ENCODE measurements at places on chromosomes 1 and 21.

GRCh38 chr1:201172326-201172725 lies 18.1 kb upstream of the TMEM9 start:
- peaks cover 13% of the 10 kb centered on the region for H3K4me1 ChIP-seq
- peaks cover 63% of the 10 kb centered on the region for H3K27me3 ChIP-seq
- no peak for DNase-seq
- H3K27ac ChIP-seq: no peak overlapping the region
- H3K36me3 ChIP-seq: no peaks in the 10 kb centered on the region
- no peak overlapping the region for H3K4me3 ChIP-seq

- H3K4me1 ChIP-seq: no peaks in the 10 kb centered on the region
- H3K4me3 ChIP-seq: no peak overlapping the region
- H3K27me3 ChIP-seq: no peaks in the 10 kb centered on the region
- no peak for DNase-seq
- no peaks in the 10 kb centered on the region for H3K36me3 ChIP-seq
Observed at GRCh38 chr1:60679524-60680375, 402.6 kb upstream of the NFIA start.

DNA sequence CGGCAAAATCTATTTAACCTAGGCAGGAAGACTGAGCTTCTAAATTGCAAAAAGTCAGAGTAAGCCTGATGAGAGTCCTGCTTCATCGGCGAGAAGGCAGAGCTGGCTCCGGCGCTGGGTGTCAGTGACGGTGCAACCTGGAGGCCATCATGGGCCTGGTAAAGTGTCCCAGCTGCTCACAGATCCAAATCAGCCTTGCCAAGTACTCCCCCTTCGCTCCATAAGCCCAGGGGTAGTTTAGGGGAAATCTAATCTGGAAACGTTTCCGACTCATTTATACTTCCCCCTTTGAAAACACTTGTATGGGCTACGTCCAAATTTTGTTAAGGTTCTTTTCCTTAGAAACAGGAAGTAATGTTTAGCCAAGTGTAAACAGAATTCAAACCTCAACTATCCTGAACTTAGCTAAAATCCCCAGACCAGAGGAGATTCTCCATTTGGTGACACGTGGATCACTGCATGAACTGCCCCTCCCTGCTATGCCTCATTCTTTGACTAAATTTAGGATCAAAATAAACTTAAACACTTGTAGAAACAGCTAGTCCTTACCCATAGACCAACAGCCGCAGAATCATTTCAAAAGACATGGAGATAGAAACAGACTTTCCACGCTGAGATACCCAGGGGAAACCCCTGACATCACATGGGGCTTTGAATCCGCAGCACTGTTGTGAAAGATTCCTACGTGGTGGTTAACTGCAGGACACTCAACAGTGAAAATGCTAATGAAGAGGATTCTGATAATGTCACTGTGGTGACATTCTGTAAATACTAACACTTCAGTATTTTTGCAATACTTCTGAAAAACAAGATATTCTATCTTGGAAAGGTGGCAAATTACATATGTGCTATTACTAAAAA lies 172.7 kb downstream of the TGFBR3 start:
- H3K27me3 ChIP-seq: no peaks in the 10 kb centered on the region
- DNase-seq: no peak
- H3K4me1 ChIP-seq: peaks cover 24% of the 10 kb centered on the region
- H3K4me3 ChIP-seq: no peak overlapping the region

DNA sequence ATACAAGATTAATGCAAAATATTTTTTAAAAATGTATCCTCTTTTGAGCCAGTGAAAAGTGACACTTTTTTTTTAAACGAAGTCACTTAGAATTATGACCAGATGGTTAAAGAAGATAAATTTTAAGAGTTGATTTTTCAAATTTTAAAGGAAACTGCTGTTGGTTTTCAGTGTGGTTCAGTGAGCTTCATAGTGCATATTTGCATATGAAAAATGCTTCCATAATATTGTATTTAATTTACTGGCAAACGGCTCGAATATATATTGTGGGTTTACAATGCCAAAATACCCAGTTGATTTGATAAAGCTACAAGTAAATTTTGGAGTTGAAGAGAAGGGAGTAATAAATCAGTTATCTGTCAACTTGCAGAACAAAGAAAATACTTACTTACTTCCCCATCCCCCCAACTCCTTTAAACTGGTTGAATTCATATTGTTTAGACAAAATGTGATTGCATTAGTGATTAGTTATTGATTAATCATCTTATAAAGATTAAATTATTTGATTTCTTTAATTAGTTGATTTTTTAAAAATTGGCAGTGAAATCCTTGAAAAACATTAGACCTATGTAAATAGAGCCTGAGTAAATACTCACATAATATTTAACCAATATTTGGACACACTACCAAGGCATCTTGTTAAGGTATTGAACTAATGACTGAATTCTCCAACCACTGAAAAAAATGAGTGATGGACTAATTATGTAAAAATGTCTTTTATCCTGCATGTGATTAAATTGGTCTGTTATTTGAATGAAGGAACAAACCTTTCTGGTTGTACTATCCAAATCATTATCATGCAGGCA lies 122.8 kb upstream of the APP start:
- no peak for DNase-seq
- no peaks in the 10 kb centered on the region for H3K27me3 ChIP-seq
- H3K36me3 ChIP-seq: no peaks in the 10 kb centered on the region
- no peak overlapping the region for H3K27ac ChIP-seq
- H3K4me1 ChIP-seq: no peaks in the 10 kb centered on the region
- no peak overlapping the region for H3K4me3 ChIP-seq

GRCh38 chr1:15687446-15687845 lies 3.3 kb downstream of the PLEKHM2 start:
- no peak overlapping the region for H3K4me3 ChIP-seq
- H3K27ac ChIP-seq: no peak overlapping the region
- peaks cover 29% of the 10 kb centered on the region for H3K4me1 ChIP-seq
- H3K36me3 ChIP-seq: peaks cover 19% of the 10 kb centered on the region
- DNase-seq: no peak
- H3K27me3 ChIP-seq: no peaks in the 10 kb centered on the region

GRCh38 chr1:13675151-13675651 lies 24.8 kb upstream of the PRDM2 start:
- DNase-seq: no peak
- H3K27me3 ChIP-seq: peaks cover 24% of the 10 kb centered on the region
- H3K4me3 ChIP-seq: no peak overlapping the region
- no peaks in the 10 kb centered on the region for H3K4me1 ChIP-seq
- no peak overlapping the region for H3K27ac ChIP-seq

DNA sequence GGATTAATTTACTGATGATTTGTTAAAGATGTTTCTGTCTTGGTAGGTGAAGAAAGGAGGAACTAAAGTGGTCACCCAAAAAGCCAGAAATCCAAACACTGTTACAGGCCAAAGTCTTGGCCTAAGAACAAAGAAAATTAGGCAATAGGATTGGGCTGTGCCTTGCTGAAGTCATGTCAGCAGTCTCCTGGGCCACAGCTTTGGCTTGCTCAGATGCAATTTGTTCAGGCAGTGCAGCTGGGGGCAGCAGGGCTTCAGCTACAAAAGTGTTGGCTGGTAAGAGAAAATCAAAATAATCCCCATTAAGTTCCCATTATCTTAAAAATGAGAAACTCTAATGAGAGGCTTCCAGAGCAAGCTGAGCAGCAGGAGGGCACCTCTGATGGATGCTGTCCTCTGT lies 14.0 kb upstream of the RAP1A start:
- peaks cover 60% of the 10 kb centered on the region for H3K4me1 ChIP-seq
- H3K36me3 ChIP-seq: peaks cover 8% of the 10 kb centered on the region
- H3K27me3 ChIP-seq: no peaks in the 10 kb centered on the region
- H3K4me3 ChIP-seq: no peak overlapping the region
- H3K27ac ChIP-seq: peak overlapping the region; percentile 91
- DNase-seq: no peak

GRCh38 chr1:22880174-22880601 lies 92.5 kb downstream of the LACTBL1 start:
- no peak overlapping the region for H3K4me3 ChIP-seq
- H3K36me3 ChIP-seq: no peaks in the 10 kb centered on the region
- peaks cover 7% of the 10 kb centered on the region for H3K4me1 ChIP-seq
- H3K27ac ChIP-seq: no peak overlapping the region
- peaks cover 14% of the 10 kb centered on the region for H3K27me3 ChIP-seq

GRCh38 chr1:22749503-22749902 lies 38.9 kb downstream of the EPHB2 start:
- H3K36me3 ChIP-seq: no peaks in the 10 kb centered on the region
- no peak for DNase-seq
- H3K27me3 ChIP-seq: peaks cover 23% of the 10 kb centered on the region
- H3K4me1 ChIP-seq: no peaks in the 10 kb centered on the region
- H3K4me3 ChIP-seq: no peak overlapping the region
- H3K27ac ChIP-seq: no peak overlapping the region

DNA sequence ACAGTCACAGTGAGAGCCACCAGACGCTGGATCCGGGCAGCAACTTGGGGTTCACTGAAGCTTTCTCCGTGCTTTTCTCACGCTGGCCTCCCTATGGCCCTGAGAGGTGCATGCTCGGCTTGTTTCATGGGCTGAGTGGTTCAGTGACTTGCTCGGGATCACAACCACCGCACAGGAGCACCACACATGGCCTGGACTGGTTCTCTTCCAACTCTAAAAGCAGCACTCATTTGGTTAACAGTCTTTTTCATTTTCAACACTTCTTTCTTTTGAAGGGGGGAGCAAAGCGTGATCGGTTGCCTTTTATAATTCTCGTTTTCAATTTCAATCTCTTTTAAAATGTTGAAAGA lies 26.2 kb downstream of the UBIAD1 start:
- no peak overlapping the region for H3K4me3 ChIP-seq
- H3K27me3 ChIP-seq: no peaks in the 10 kb centered on the region

GRCh38 chr1:115261496-115261895 lies 76.6 kb downstream of the NGF start:
- H3K27ac ChIP-seq: no peak overlapping the region
- H3K4me1 ChIP-seq: no peaks in the 10 kb centered on the region
- no peak for DNase-seq
- H3K4me3 ChIP-seq: no peak overlapping the region

DNA sequence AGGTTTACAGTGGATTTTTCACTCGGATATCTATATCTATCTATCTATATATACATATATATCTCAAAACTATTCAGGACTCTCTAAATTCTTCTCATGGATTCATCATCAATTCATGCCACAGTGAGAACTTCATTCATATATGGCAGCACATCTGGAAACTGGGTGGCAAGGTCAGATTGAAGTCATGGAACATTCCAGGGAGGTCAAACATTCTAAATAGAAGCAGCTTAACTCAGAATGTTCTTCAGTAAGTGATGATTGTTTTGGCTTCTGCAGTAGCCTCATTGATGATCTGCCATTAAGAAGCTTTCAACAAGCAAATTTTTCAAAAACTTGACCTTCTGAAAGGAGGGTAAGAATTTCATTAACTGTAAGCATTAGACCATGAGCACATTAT lies 46.9 kb upstream of the ADAMTS1 start:
- no peak for DNase-seq
- H3K27me3 ChIP-seq: no peaks in the 10 kb centered on the region
- no peak overlapping the region for H3K27ac ChIP-seq

- H3K4me3 ChIP-seq: no peak overlapping the region
- no peak overlapping the region for H3K27ac ChIP-seq
- no peaks in the 10 kb centered on the region for H3K27me3 ChIP-seq
- H3K4me1 ChIP-seq: no peaks in the 10 kb centered on the region
- H3K36me3 ChIP-seq: no peaks in the 10 kb centered on the region
- no peak for DNase-seq
Observed at GRCh38 chr1:57163325-57163724, 197.5 kb upstream of the C8B start.

DNA sequence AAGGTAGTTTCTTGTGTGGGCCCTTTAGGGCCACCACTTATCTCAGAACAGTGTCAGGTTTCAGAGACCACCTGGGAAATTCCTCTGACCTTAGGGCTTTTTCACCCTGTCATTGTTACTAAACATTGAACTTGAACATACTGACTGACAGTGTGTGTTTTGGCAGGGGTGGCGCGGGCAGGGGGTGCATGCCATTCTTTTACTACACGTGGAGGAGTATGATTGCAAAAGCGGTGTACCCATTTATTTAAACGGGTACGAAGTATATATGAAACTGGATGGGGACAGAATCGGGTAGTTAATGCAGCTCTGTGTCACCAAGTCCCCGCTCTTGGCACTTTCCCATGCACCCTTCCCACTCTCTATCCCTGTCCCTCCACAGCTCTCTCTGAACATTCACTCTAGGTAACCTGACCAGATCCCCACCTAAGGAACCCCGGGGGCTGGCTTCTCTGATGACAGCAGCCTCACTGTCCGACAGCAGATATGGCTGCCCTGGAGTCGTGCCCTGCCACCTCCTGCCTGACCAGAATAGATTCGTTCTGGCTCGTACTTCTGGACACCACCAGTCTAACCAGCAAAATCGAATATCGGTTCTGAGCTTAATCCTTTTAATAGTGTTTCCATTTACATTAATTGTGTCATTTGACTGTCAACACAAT lies 51.3 kb downstream of the NFASC start:
- DNase-seq: no peak
- no peaks in the 10 kb centered on the region for H3K4me1 ChIP-seq
- no peak overlapping the region for H3K27ac ChIP-seq
- H3K36me3 ChIP-seq: no peaks in the 10 kb centered on the region

DNA sequence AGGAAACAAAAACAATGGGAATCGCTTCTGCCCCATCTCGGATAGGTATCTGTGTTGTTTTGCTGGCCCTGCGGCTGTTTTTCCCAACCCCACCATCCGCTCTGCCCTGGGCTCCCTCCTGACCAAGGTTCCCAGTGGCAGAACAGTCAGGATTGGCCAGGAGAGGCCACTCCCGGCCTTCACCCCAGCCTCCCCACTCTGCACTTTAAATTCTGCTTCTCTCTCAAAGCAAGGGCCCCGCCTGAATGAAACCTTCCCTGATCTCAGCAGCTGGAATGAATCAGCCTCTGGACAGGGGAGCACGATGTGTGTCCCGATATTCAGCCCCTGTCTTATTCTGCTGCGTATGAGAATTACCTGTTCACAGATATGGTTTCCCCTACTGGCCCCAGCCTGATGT lies 16.3 kb downstream of the C1orf115 start:
- H3K27me3 ChIP-seq: peaks cover 24% of the 10 kb centered on the region
- no peak for DNase-seq
- H3K4me3 ChIP-seq: no peak overlapping the region
- no peak overlapping the region for H3K27ac ChIP-seq

DNA sequence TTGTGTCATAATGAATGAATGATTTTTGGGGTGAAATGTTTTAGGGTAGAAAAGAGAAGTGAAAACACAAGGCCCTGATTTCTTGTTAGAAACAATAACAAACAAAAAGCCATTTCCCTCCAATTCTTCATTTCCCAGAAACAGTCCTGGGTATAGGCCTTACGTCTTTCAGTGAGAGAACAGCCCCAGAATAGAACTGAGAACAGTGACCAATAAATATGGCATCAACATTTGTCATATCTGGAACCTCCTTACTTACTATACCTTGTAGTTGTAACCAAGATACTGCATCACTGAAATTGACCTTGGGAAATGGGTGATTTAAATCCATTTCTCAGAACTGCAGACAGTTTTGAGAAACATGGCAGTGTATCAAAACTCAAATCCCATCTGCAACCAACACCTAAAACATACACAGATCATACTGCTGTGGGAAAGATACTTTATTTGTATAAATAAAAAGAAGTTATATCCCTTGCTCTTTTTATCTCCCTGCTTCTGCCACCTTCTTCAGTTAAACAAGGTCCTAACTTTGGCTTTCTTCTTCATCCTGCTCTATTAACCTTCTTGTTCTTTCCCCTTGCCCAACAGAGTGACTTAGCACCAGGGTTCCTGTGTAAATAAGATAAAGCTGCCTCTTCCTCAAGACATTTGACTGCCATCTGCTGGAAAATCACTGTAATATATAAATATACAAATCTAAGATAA lies 19.5 kb downstream of the XKR8 start:
- no peak overlapping the region for H3K27ac ChIP-seq
- H3K4me3 ChIP-seq: no peak overlapping the region
- no peak for DNase-seq
- peaks cover 7% of the 10 kb centered on the region for H3K36me3 ChIP-seq
